Fibroblast of villous mesenchyme (primary cell): ENCODE measurements at places on chromosomes 7 and 10.

DNA sequence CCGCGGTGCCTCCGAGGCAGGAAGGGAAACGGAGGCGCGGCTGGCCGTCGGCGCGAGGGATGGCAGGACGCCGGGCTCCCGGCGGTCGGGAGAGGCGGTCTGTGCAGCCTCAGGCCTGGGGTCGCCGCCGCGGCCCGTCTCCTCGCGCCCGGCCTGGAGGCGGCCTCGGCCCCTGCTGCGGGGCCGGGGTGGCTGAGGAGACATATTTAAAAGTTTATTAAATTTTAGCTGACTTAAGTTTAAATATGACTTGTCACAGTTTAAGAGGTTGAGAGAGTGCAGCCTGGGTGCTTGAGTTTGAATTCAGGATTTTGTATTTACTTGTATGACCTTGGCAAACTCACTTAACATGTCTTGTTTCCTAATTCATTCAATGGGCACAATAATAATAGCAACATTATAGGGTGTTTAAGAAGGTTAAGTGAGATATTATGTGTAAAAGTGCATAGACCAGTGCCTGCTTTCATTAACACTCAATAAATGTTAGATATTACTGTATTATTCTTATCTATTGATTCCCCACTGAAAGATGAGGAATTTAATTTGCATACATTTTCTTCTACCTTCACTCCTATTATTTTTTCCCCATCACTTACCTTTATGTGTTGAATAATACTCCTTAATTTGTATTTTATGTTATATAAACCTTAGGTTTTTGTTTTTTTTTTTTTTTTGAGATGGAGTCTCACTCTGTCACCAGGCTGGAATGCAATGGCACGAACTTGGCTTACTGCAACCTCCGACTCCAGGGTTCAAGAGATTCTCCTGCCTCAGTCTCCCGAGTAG lies 718 bp downstream of the DYNC2I1 start:
- DNase-seq = peak; percentile 4

DNA sequence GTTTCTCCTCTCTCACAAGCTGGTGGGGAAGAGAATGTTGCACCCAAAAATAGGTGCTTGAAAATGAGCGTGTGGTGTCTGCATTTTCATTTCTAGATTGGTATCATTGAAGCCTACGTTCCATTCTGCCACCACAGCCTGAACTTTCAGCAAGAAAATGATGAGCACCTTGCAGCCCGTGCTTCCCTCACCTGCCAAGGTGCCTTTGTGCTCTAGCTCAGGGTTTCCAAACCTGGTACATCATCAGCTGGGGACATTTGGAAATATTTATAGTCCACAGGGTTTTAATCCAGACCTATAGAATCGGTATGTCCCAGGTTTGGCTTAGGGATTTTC lies 701.2 kb downstream of the AUTS2 start:
- no peak for DNase-seq

GRCh38 chr10:2145491-2145890 lies 408.2 kb upstream of the ADARB2 start:
- DNase-seq = no peak

GRCh38 chr7:152336754-152337368 lies 98.9 kb downstream of the KMT2C start:
- DNase-seq = peak; percentile 57

GRCh38 chr7:114657279-114657678 lies 242.7 kb downstream of the FOXP2 start:
- no peak for DNase-seq
